ENCODE measurements at places on chromosomes 7 and 10.

DNA sequence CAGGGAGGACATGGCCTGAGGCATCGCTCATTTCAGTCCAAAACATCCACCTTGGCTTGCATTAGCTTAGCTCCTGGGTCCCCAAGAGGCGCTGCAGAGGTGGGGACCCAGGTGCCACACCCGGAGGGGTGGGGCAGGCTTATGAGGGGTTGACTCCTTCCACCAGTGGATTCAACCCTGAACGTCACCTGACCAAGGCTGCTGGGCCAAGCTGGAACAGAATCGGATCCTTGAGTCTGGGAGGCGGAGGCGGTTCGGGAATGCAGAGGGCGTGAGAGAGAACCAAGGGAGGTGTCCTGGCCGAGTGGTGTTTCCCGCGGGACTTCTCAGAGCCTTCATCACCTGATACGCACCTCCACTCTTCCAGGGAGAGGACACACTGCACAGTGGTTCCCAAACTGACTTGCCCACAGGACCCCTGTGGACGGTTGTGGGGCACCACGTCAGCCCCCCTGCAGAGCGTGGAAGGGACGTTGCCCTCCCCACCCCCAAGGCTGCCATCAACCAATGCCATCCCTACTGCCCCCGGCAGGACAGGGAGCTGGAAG lies 4.5 kb upstream of the MICALL2 start:
- no peak for DNase-seq

DNA sequence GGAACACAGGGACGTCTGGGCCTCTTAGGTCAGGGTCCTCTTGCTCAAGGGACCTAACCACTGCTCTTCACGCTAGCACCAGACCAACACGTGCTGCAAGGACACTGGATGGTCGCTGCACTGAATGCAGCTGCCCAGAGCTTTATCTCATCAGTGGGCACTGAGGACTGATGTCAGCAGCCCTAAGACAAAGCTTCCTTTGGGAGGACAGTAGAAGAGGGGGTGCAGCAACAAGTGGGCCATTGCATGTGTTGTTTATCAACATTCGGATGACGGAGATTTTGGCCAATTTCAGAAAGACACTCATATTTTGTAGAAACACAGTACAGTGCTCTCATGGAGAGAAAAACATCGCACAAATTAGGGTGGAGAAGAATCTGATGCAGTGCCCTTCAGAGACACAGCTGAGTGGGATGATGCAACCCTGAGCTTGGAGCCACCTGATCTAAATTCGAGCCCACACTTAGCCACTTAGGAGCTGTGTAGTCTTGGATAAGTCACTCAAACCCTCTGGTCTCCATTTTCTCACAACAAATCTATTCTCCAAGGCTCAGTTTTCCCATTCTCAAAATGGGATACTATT lies 1.7 kb downstream of the OPALIN start:
- DNase-seq = no peak

DNA sequence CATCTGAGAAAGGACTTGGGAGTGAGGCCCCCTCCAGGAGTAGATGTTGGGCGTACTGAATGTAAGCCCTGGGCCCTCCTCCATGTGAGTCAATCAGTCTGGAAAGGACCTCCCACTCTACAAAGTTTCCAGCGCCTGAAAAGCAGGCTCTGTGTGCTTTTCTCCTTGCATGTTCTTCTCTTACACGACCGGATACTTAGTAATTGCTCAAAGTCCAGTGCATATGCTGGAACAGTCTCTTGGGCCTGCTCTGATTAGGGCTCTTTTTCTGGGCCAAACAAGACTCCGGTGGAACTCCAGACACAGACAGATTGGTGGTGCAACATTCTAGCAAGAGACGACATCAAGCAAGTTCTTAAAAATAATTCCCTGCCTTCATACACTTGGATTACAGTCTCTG lies 38.3 kb upstream of the RAPGEF5 start:
- no peak for DNase-seq

- no peak for DNase-seq
Observed at GRCh38 chr10:109780997-109781396, 142.3 kb downstream of the XPNPEP1 start.

DNA sequence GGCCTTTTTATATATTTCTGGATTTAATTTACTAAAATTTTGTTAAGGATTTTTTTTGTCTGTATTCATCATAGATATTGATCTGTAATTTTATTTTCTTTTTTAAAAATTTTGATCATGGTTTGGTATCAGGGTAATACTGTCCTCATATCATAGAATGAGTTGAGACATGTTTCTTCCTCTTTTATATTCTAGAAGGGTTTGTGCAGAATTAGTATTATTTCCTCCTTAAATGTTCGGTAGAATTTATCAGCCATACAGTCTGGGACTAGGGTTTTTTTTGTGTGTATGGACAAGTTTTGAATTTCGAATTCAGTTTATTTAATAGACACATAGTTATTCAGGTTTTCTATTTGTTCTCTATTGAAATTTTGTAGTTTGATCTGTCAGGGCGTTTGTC lies 54.0 kb downstream of the SHOC2 start:
- DNase-seq = no peak

DNA sequence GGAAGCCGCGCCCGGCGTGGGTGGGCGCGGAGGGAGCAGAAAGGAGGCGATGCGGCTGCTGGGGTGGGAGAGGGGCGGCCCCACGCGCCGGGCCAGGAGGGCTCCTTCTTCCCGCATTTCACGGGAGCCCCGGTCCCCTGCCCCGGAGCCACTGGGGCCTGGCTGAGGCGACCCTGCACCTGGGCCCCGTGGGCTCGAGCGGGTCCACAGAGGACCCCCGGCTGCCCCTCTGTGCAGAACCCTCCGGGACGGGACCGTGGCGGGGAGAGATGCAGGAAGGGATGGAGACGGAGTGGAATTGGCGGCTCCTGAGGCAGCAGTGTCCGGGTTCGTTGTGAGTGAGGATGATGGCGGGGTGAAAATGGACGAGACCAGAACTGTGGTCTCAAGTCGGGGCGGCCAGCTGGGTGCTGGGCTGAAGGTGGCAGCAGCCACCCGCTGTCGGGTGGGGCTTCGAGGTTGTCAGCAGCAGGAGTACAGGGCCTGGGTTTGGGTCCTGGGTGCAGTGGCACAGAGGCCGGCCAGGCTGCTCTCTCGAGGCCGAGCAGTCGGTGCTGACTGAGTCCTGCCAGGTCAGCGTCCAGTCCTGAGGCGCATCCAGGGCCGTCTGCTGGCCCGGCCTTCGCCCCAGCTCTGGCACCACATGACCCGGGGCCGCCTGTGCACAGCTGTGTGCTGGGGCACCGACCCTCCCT lies 80.4 kb downstream of the VIPR2 start:
- no peak for DNase-seq

- DNase-seq = no peak
Observed at GRCh38 chr10:29050081-29050480, 238.8 kb upstream of the LYZL1 start.

- DNase-seq = no peak
Observed at GRCh38 chr7:120553491-120553890, 280.5 kb downstream of the KCND2 start.

DNA sequence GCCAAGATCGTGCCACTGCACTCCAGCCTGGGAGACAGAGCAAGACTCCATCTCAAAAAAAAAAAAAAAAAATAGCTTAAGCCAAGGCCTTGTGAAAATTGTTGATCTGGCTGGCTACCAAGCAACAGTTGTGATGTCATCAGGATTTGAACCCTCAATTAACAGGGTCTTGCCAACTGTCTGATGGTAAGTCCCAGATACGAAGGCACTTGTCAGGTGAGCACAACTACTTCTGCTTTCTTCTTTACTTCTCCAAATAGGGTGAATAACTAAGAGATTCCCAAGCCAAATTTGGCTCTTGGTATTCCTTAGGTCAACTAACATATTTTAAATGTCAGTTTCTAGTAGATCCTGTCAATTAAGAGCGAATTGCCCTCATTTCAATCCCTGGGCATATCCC lies 47.4 kb downstream of the ANKRD61 start:
- DNase-seq = no peak

DNA sequence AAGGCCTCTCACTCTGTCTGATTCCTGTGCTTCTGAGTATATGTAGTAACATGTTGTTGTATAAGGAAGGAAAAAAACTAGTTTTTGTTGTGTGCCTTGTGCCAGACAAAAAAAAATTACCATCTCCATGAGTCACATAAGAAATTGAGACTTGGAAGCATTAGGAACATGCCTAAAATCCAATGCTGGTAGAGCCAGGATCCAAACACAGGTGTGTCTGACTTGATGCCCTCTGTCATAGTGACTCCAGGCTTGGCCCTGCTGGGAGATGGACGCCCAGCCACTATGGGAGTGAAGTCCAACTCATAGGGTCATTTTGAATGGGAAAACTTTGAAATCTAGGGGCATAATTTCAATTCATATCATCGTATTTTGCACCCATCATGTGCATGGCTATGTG lies 38.0 kb downstream of the PYROXD2 start:
- no peak for DNase-seq

DNA sequence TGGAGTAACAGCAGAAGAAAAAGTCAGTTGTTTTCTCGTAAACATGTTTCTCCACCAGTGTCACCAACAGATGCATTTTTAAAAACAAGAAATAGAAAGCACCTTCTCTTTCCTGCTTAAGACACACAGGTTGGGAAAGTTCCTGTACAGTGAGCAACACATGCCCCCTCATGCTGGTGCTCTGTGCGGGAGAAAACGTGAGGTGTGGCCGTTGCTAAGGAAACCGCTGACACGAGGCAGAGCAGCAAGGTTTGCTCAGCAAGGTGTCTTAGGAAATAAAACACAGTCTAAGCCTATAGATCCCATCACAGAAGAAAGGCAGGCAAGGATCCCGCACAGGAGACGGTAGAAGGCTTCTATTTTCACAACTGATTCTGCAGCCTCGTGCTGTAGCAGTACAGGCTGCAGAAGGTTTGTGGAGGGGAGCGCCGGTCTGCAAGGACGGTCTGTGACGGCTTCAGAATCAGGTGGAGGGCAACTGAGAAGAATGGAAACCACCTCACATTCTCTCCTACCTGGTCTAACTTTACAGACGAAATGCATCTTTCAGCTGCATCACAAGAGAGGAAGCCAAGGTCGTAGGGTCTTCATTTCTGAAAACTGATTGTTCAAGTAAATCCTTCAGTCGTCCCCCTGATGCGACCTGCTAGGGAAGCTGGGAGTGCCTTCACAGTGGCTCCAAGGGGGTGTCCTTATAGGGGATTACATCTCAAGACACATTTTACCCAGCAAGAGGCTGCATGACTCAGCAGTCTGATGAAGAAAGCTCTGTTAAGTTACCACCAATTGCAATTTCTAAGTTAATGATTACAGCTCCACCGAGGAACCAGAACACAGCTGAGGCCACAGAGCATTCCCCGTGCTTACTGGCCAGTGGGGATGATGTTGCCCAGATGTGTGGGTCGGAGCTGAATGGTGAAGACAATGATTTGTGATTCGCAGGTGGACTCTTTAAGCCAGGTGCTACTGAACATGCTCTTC lies 150.7 kb upstream of the KLF14 start:
- DNase-seq = no peak

Data from stimulated activated CD8-positive, alpha-beta memory T cell treated with anti-CD3 and anti-CD28 coated beads, Interleukin-15, amount 100 ng/mL, for 1 hour (primary cell).